ENCODE measurements at places on chromosomes 13 and 19.
A peak's percentile ranks its signal among the peaks of the same experiment; 100 is the strongest.

- H3K4me3 ChIP-seq, result no peak overlapping the region
- H3K27ac ChIP-seq, result no peak overlapping the region
- no peaks in the 10 kb centered on the region for H3K4me1 ChIP-seq
These were observed 3.8 kb downstream of the LCP1 start for GRCh38 chr13:46178143-46178542.

DNA sequence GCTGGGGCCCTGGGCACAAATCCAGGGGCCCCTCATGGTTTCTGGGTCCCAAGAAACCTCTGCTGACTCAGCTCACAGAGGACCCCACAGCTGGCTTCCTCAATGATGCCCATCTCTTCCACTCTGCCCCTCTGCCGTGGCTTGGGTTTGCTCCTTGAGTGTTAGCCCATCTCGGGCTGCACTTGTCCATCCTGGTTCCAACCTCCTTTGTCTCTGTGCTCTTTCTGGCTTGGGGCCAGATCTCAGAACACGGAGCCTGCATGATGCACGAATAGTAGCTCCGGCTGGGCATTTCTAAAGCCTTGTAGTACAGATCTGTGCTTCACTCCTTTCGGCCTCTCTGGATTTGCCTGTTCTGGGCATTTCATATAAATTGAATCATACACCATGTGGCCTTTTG, 53.8 kb downstream of the F2RL3 start:
- no peak for DNase-seq
- no peak overlapping the region for H3K27ac ChIP-seq
- no peaks in the 10 kb centered on the region for H3K4me1 ChIP-seq
- no peaks in the 10 kb centered on the region for H3K36me3 ChIP-seq
- H3K4me3 ChIP-seq, result no peak overlapping the region

DNA sequence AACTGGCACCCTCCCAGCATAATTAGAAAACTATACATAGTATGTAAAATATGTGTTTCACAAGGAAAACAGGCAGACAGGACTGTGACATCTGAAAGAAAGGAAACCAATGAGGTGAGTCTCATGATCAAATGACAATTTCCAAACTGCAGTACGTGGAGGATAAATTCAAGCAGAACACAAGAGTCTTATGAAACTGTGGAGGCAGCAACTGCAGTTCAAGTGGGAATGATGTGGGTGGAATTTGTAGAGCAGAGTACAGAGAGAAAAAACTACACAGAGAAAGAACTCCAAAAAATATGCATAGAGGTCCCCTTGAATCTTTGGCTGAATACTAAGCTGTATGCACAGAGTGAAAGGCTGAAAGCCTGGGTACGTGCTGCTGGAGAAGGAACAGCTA, 9.7 kb downstream of the SIGLEC6 start:
- no peak for DNase-seq
- H3K4me3 ChIP-seq, result no peak overlapping the region
- H3K4me1 ChIP-seq, result no peaks in the 10 kb centered on the region
- H3K27ac ChIP-seq, result no peak overlapping the region
- no peaks in the 10 kb centered on the region for H3K27me3 ChIP-seq

- no peaks in the 10 kb centered on the region for H3K4me1 ChIP-seq
- no peaks in the 10 kb centered on the region for H3K27me3 ChIP-seq
- no peak overlapping the region for H3K4me3 ChIP-seq
- H3K36me3 ChIP-seq, result no peaks in the 10 kb centered on the region
- H3K27ac ChIP-seq, result no peak overlapping the region
These were observed 19.6 kb downstream of the PIAS4 start for GRCh38 chr19:4027146-4027545.

- peaks cover 10% of the 10 kb centered on the region for H3K4me1 ChIP-seq
- no peak overlapping the region for H3K4me3 ChIP-seq
- H3K27ac ChIP-seq, result no peak overlapping the region
- H3K27me3 ChIP-seq, result no peaks in the 10 kb centered on the region
These were observed 30.2 kb upstream of the ZNF331 start for GRCh38 chr19:53507523-53508442.

DNA sequence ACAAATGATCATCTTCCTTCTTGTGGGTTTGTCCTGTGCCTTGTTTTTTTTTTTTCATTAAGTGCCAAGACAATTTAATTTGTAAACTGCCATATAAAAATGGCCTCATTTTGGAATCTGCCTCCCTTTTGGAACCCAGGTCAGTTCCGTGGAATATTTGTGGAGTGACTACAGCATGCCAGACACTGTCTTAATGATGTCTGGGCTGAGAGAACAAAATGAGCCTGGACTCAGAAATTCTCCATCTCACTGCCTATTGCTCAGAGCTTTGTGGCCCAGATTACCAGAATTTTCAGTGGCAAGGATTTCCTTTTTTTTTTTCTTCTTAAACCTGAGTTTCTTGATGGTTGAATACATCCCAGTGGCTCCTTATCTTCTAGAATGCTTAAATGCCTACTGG, 340.6 kb downstream of the ENOX1 start:
- no peak overlapping the region for H3K27ac ChIP-seq
- no peak overlapping the region for H3K4me3 ChIP-seq
- H3K36me3 ChIP-seq, result no peaks in the 10 kb centered on the region
- H3K27me3 ChIP-seq, result no peaks in the 10 kb centered on the region
- no peak for DNase-seq
- H3K4me1 ChIP-seq, result no peaks in the 10 kb centered on the region

DNA sequence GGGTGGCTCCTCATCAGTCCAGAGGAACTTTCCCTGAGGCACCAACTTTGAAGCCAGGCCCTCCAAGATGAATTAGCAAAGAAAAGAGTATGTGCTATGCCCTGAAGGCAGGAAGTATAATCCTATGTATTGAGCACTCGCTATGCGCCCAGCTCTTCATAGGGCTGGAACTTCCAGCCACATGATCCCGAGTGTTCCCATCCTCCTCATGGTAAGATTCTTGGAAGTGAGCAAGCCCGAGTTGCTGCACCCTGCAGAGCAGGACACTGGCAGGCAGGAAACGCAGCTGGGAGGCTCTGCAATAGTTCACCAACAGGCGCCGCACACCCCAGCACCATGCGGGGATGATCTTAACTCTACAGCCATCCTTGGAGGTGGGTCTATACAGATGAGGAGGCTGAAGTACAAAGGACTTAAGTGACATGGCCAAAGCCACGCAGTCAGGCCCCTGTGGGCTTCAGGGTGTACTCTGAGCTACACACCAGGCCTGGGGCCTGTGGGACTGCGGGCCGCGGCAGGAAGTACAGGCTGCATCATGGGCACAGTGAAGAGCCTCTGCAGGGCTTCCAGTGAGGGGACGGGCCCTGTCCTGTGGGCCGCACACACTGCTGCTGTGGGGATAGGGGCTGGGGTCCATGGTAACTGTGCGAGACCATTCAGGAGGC, 25.1 kb downstream of the C19orf47 start:
- no peaks in the 10 kb centered on the region for H3K36me3 ChIP-seq

DNA sequence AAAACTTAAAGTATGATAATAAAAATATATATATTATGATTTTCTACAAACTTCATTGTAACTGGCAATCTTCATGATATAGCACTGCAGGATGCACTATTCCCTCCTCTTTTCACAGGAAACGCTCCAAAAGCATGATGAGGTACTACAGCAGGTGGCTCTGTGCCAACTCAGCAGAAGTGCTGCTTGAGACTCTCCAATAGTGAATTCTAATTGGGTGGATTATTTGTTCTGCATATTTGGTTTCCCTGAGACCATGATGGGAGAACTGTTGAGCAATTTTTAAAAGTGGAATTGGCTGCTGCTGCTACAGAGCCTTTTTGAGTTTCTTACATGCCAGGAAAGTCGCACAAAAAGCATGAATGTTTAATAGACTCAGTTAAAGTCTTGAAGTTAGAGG, 1782.4 kb upstream of the PCDH20 start:
- H3K27ac ChIP-seq, result no peak overlapping the region
- no peaks in the 10 kb centered on the region for H3K36me3 ChIP-seq
- no peak overlapping the region for H3K4me3 ChIP-seq
- H3K4me1 ChIP-seq, result no peaks in the 10 kb centered on the region
- no peaks in the 10 kb centered on the region for H3K27me3 ChIP-seq

GRCh38 chr19:39398297-39398864, 7.2 kb downstream of the MED29 start:
- peak overlapping the region; percentile 75 for H3K27ac ChIP-seq
- peaks cover 13% of the 10 kb centered on the region for H3K36me3 ChIP-seq
- peaks cover 59% of the 10 kb centered on the region for H3K4me1 ChIP-seq
- peak; percentile 94 for DNase-seq

GRCh38 chr13:74210693-74211393, 76.6 kb upstream of the KLF12 start:
- H3K36me3 ChIP-seq, result no peaks in the 10 kb centered on the region
- H3K27ac ChIP-seq, result no peak overlapping the region
- no peaks in the 10 kb centered on the region for H3K4me1 ChIP-seq
- DNase-seq, result no peak
- no peaks in the 10 kb centered on the region for H3K27me3 ChIP-seq
- no peak overlapping the region for H3K4me3 ChIP-seq

DNA sequence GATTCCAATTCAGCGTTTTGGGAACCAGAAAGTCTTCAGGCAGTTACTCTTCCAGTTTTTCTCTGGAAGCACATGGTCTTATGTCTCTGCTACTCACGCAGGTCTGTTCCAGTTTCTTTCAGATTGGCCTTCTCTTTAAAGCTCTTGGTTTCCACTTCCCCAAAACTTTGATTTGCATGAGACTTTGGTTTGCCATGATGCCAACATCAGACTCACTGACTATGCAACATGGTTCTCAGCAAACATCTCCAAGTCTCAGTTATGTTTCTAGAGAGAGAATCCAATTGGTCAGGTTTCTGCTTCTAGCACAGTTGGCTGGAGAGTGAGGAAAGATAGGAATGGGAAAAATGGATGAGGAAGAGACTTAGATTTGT, 3.1 kb downstream of the AKAP11 start:
- H3K36me3 ChIP-seq, result no peaks in the 10 kb centered on the region
- H3K4me3 ChIP-seq, result no peak overlapping the region
- no peak overlapping the region for H3K27ac ChIP-seq
- no peak for DNase-seq
- no peaks in the 10 kb centered on the region for H3K27me3 ChIP-seq
- no peaks in the 10 kb centered on the region for H3K4me1 ChIP-seq

DNA sequence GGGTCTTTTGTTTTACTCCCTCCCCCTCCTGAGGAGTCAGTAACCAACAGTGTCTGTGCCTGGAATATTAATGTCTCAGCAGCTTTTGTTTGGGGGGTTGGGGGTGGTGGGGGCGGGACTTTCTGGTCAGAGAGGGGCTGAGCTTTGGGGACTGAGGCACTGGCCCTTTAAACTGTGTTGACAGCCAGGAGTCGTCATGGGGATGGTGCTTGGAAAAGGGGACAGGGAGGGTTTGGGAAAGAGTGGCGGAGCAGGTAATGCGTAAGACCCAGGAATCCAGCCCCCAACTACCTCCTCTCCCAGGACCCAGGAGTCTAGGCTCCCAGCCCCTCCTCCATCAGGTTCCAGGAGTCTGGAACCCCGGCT, 5.2 kb downstream of the CADM4 start:
- peaks cover 3% of the 10 kb centered on the region for H3K4me1 ChIP-seq
- H3K36me3 ChIP-seq, result no peaks in the 10 kb centered on the region
- H3K4me3 ChIP-seq, result peak overlapping the region; percentile 29
- peak overlapping the region; percentile 34 for H3K27ac ChIP-seq

GRCh38 chr13:113468029-113468428, 14.7 kb upstream of the ADPRHL1 start:
- H3K36me3 ChIP-seq, result no peaks in the 10 kb centered on the region
- H3K27me3 ChIP-seq, result no peaks in the 10 kb centered on the region
- no peaks in the 10 kb centered on the region for H3K4me1 ChIP-seq

- no peaks in the 10 kb centered on the region for H3K27me3 ChIP-seq
- H3K36me3 ChIP-seq, result no peaks in the 10 kb centered on the region
- DNase-seq, result no peak
- no peak overlapping the region for H3K4me3 ChIP-seq
These were observed 148.0 kb downstream of the PRR20E start for GRCh38 chr13:57314897-57315520.

- H3K27me3 ChIP-seq, result peaks cover 7% of the 10 kb centered on the region
- DNase-seq, result no peak
- H3K36me3 ChIP-seq, result no peaks in the 10 kb centered on the region
These were observed 2.7 kb downstream of the VSTM2B start for GRCh38 chr19:29528350-29528945.

GRCh38 chr13:40612041-40612440, 54.4 kb downstream of the FOXO1 start:
- H3K4me3 ChIP-seq, result no peak overlapping the region
- no peaks in the 10 kb centered on the region for H3K36me3 ChIP-seq
- no peaks in the 10 kb centered on the region for H3K27me3 ChIP-seq
- no peaks in the 10 kb centered on the region for H3K4me1 ChIP-seq

GRCh38 chr13:98098516-98098915, 44.4 kb upstream of the FARP1 start:
- no peak overlapping the region for H3K4me3 ChIP-seq
- H3K27me3 ChIP-seq, result no peaks in the 10 kb centered on the region
- no peak overlapping the region for H3K27ac ChIP-seq
- no peak for DNase-seq
- H3K36me3 ChIP-seq, result no peaks in the 10 kb centered on the region

DNA sequence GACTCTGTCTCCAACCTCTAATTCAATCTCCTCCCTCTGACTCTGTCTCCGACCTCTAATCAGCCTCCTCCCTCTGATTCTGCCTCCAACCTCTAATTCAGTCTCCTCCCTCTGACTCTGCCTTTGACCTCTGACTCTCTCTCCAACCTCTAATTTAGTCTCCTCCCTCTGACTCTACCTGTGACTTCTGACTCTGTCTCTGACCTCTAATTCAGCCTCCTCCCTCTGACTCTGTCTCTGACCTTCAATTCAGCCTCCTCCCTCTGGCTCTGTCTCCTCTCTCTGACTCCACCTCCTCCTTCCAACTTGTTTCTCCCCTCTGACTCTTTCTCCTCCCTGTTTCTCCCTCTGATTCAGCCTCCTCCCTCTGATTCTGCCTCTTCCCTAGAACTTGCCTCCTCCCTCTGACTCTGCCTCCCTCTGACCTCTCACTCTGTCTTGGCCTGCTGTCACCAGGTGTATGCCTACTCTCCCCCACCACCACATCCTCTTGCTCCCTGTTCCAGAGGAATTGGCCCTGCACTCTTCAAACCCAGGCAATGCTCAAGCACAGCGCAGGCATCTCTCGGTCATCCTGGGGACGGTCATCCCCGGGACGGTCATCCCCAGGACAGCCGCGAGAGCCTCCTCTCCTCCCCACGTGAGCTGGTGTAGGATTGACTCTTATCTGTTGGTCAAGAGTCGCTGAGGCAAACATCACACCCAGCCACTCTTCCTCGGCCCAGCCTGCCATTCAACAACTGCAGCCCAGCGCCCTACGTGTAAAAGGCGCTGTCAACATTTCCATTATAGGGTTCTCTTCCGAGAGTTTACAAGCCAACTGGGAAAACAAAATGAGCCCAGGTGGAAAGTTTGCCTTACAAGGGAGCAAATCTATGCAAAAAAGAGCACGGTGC, 60.2 kb downstream of the ZIC5 start:
- no peaks in the 10 kb centered on the region for H3K27me3 ChIP-seq
- peak overlapping the region; percentile 39 for H3K27ac ChIP-seq
- no peak overlapping the region for H3K4me3 ChIP-seq
- H3K4me1 ChIP-seq, result peaks cover 25% of the 10 kb centered on the region
- H3K36me3 ChIP-seq, result no peaks in the 10 kb centered on the region

- H3K27me3 ChIP-seq, result no peaks in the 10 kb centered on the region
- no peak for DNase-seq
- H3K27ac ChIP-seq, result no peak overlapping the region
- no peak overlapping the region for H3K4me3 ChIP-seq
- peaks cover 2% of the 10 kb centered on the region for H3K4me1 ChIP-seq
- peaks cover 16% of the 10 kb centered on the region for H3K36me3 ChIP-seq
These were observed 23.5 kb downstream of the ZNF180 start for GRCh38 chr19:44476559-44477408.

All from Panc1 (cell line).